ENCODE measurements at places on chromosomes 5 and 9.

GRCh38 chr5:109516390-109516789, 106.6 kb upstream of the PJA2 start:
- DNase-seq, result no peak

- DNase-seq, result no peak
Observed at GRCh38 chr5:129112295-129112694, 17.7 kb downstream of the ISOC1 start.

DNA sequence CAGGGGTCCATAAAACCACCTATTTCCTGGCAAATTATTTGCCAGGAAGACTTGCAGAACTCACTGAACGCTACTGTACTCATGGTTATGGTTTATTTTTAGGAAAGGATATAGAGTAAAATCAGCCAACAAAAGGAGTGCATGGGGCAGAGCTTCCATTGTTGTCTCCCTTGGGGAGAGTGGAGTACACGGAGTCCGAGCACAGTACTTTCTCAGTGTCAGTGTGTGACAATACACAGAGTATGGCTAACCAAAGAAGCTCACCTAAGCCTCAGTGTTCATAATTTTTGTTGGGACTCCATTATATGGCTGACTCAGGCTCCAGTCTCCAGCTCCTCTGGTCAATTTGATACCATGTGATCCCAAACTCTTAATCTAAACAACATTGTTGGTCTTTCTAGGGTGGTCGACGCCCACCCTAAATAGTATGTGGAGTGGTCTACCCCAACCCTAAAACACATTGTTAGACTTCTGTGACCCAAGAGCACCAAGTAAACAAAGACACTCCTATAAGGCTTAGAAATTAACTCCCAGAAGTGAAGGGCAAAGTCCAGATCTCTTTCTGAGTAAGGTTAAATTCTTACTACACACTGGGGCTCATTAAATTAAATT, 74.9 kb downstream of the SLC44A1 start:
- DNase-seq, result no peak

DNA sequence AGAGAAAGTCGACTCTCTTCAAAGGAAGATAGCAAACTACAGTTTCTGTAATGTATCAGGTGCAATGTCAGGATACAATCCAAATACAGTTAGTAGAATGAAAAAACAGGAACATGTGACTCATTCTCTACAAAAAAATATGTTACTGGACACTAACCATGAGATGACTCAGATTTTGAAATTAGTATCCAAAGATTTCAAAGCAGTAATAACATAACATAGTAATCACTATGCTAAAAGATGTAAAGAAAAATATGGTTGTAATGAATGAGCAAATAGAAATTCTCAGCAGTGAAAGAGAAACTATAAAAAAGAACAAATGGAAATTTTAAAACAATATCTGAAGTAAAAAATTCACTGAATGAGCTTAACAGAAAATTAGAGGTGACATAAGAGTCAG, 42.3 kb downstream of the SHOC1 start:
- DNase-seq, result no peak

DNA sequence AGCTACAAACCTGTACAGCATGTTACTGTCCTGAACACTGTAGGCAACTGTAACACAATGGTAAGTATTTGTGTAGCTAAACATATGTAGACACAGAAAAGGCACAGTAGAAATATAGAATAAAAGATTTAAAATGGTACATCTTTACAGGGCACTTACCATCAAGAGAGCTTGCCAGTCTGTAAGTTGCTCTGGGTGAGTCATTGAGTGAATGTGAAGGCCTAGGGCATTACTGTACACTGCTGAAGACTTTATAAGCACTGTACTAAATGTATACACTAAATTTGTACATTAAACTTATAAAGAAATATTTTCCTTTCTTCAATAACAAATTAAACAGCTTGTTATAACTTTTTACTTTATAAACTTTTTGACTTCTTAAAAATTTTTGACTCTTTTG, 20.5 kb downstream of the ADRB2 start:
- no peak for DNase-seq

- DNase-seq, result no peak
Observed at GRCh38 chr5:59956130-59956783, 62.7 kb upstream of the PDE4D start.

GRCh38 chr5:127967983-127968592, 115.5 kb upstream of the SLC12A2 start:
- DNase-seq, result no peak

GRCh38 chr9:101601904-101602765, 7.4 kb upstream of the PPP3R2 start:
- no peak for DNase-seq

DNA sequence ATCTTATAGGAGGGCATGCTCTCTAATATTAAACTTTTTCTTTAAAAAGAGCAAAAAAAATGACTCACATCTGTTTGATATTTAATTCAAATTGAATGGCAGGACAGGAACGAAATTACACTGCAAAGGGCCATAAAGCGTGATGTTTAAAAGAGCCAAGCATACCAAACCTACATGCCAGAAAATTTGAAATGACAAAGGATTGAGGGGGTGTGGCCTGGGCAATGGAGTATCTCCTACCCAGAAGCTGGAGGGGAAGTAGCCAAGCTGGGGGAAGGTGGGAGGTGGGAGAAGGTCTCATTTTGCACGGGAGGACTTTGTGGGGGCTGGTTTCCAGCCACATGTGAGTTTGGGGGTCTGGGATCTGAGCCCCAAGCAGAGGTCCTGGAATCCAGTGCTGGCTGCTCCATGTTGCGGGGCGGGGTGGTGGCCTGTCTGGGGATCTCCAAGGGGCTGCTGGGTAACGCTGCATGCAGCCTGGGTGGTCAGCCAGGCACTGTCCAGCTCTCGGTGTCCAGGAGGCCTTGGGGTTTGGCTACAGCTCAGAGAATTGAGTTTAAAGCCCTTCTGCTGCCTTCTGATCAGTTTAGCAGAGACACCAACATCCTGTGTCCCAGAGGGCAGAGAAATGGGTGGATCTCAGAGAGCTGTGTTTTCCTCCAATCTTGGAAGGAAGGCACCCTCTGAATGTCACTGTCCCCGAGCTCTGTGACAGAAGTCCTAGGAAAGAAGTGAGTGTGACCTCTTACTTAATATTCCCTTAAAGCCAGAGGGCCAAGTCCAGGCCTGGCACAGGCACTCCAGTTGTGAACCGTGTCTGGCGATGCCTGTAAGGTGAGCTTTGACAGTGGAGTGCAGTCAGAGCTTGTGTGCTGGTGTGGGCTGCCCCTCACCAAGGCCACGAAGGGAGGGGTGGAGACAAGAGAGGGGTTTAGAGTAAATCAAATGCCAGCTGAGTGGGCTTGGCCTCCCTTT, 7.6 kb downstream of the DCANP1 start:
- DNase-seq, result no peak

GRCh38 chr9:120742951-120743416, 28.7 kb upstream of the MEGF9 start:
- DNase-seq, result no peak

Data from KG1 (cell line).